Dermis blood vessel endothelial cell (primary cell): ENCODE measurements at places on chromosomes 3 and 15.

DNA sequence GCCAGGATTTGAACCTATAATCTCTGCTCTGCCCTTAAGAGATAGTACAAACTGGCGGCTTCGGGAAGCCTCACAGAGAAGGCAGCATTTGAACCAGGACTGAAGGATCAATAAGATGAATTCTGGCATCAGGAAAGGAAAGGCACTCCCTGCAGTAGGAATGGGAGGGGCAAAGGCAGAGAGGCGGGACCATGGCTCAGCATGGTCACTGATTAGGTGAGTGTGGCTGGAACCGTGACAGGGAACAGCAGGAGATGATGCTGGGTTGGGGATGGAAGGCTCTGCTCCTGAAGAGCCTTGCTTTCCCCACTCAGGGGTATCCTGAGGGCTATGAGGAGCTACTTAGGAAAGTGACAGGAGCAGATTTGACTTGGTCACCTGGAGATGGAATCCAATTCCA is 158.5 kb downstream of the FEZF2 start:
- DNase-seq, result no peak

DNA sequence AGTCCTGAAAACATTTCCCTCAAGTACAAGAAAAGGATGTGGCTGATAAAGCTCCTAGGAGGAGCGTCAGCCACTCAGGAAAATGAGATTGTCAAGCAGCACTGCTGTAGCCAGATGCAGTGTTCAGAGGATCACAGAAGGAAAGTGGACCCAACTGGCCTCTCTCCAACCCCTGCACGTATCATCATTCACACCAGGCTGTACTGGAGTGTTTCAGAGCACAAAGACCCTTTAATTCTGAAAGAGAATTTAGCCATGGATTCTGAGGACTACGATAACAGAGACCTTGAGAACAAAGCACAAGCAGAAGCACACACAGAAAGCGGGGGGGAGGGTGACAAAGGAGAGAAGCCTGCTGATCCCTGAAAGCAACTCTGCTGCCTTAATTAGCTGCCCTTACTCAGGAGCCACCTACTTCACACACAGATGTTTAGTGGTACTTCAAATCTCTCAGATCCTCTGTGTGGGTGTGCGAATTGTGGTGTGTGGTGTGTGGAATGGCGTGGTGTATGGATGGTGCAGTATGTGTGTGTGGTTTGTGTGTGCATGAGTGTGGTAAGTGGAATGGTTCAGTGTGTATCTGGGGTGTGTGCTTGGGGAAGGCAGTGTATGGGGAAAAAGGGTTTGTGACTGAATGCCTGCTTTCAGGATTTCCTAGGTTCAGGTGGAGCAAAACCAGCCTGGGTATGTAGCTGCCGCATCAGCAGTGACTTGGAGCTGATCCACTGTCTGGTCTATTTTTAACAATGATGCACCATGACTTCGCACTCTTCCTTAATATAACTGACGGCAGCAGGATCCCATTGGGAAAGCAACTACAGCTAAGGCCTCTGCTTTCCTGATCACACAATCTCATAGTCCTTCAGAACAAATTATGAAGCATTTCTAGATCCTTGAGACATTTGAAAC is 192.5 kb downstream of the RSL24D1 start:
- no peak for DNase-seq

GRCh38 chr3:179398574-179399231 is 51.2 kb downstream of the MFN1 start:
- DNase-seq, result no peak

GRCh38 chr15:72983801-72984545 is 68.3 kb upstream of the NEO1 start:
- no peak for DNase-seq

GRCh38 chr3:125767641-125768040 is 172.3 kb upstream of the OSBPL11 start:
- no peak for DNase-seq

DNA sequence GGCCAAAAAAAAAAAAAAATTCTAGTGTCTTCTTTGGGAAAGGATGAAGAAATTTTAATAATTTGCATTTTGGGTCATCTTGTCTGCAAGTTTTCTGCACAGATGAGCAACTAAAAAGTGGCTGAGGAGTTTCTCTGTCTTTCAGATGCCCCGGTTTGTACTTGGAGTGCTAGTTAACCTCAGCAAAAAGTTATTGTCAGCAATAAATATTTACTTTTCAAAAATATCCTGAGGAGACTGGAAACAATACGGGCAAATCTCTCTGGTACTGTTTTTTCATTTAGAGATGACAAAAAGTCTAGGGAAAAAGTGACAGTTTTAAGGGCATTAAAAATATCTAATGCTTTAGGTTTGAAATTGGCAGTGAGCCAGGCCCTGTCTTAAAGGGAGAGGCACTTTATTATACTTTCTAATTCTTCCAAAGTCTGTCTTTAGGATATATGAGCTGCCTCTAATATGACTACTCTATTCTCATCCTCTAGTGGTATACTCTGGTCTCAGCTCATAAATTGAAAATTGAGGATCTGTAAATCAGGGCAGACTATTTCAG is 436.0 kb upstream of the NR2F2 start:
- peak; percentile 20 for DNase-seq

- no peak for DNase-seq
These were observed 3.3 kb upstream of the CSK start for GRCh38 chr15:74778599-74778970.

- no peak for DNase-seq
These were observed 44.2 kb upstream of the ZBED2 start for GRCh38 chr3:111639316-111639715.

- DNase-seq, result peak; percentile 12
These were observed 246.2 kb upstream of the TBL1XR1 start for GRCh38 chr3:177443469-177443868.

DNA sequence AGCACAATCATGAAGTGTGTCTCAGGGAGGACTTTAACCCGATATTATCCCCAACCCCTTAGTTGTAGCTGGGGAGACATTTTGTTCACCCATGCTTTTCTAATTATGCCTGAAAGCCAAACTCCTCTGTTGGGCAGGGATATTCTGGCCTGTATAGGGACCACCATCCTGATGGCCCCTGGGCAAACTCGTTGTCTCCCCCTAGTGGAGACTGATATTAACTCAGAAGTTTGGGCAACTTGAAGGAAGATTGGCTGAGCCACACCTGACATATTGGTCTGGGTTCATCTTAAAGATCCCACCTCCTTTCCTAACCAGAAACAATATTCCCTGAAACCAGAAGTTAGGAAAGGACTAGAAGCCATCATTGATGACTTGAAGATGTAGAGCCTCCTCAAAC is 42.3 kb downstream of the TM4SF18 start:
- DNase-seq, result peak; percentile 50

- DNase-seq, result no peak
These were observed 10.8 kb upstream of the SLC24A5 start for GRCh38 chr15:48109856-48110531.

GRCh38 chr15:85692873-85693272 is 101.9 kb downstream of the KLHL25 start:
- no peak for DNase-seq

DNA sequence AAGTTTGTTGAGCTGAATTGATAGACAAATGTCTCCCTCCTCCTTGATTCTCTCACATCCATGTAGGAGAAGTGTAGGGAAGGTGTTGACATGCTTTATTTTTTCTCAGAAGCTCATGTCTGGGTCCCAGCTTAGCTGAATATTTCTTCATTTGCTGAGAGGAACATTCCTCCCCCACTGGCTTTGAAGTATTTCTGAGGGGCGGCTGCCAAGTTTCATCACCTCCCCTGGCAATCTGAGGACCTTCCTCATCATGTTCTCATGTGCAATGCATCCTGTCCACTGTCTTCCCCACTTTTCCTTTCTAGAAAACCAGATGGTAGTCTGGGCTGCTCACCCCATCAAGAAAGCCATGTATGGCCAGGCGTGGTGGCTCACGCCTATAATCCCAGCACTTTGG is 168.9 kb upstream of the RGMA start:
- no peak for DNase-seq

- no peak for DNase-seq
These were observed 122.1 kb downstream of the AQP9 start for GRCh38 chr15:58260205-58260724.

- peak; percentile 56 for DNase-seq
These were observed 105.4 kb upstream of the CCDC54 start for GRCh38 chr3:107271787-107272387.

DNA sequence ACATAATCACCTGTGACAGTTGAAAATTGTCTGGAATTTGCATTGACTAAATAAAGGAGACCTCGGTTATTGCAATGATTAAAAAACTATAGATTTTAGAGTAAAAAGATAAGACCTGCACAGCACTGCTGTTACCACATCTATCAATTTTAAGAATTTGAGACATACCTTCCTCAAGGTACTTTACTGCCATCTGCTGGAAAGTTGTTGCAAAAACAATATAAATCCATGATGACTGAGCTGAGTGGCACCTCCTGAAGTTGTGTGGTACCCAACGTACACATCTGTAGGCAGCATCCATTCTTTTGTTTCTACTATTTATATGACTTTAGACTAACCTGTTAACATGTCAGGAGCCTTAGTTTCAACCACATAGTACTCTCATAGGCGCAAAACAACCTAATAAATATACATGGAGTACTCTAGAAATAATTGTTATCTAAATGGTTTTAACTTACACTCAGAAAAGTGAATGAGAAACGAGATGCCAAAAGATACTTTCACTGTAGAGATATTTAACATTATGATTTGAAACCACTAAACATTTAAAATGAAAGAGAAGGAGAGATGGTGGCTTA is 106.7 kb downstream of the GHSR start:
- DNase-seq, result peak; percentile 81
